GM18507 (cell line): ENCODE measurements at places on chromosomes 7 and 10.

DNA sequence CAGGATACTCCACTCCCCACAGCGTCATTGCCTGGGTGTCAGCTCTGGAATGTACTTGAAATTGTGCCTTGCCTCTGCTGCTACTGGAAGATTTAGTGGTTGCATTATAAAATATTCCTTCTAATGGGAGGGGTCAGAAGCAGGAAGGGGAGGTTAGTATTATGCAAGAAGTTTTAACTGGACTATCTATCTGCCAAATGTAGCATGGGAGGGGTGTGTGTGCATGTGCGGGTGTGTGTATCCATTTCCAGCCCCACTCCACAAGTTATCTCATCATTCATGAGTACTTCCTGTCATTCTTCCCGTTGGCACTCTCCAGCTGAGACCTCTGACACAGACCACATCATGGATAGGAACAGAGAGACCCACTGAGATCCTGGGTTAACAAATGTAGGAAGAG lies 13.4 kb downstream of the MBL2 start:
- no peak for DNase-seq

- DNase-seq: no peak
These were observed 374.9 kb upstream of the SEMA3D start for GRCh38 chr7:85561706-85562105.

- no peak for DNase-seq
These were observed 143.9 kb downstream of the RAPGEF5 start for GRCh38 chr7:22213081-22213480.

- DNase-seq: no peak
These were observed 5.1 kb downstream of the ZMIZ1 start for GRCh38 chr10:79073784-79074432.

GRCh38 chr7:92830532-92831110 lies 5.8 kb downstream of the CDK6 start:
- DNase-seq: no peak

DNA sequence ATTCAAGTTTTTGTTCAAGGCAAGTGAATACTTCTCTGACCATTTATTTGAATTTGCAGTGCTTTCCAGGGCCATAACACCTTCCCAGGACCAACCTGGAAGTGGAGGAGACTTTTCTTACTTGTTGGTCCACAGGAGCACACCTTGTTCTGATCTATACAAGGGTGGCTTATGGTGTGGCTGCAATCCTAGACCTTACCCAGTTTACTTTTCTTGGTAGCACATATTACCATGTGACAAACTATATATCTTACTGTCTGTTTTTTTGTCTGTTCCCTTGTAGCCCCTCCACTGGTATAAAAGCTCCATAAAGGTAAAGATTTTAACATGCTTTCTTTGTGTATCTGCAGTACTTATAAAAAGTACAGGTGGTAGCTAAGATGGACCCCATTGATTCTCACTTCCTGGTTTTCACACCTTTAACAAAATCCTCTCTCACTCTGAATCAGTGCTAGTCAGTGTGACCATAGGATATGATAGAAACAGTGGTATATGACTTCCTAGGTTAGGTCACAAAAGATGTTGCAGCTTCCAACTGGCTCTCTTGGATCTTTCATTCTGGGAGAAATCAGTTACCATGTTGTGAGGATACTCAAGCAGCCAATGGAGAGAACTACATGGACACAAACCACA lies 5.6 kb upstream of the ASB4 start:
- DNase-seq: no peak

GRCh38 chr10:133388973-133389818 lies 4.8 kb upstream of the MTG1 start:
- DNase-seq: peak; percentile 58

GRCh38 chr10:117929327-117930067 lies 117.2 kb downstream of the RAB11FIP2 start:
- DNase-seq: no peak

GRCh38 chr7:6436385-6436685 lies 11.4 kb downstream of the DAGLB start:
- no peak for DNase-seq

DNA sequence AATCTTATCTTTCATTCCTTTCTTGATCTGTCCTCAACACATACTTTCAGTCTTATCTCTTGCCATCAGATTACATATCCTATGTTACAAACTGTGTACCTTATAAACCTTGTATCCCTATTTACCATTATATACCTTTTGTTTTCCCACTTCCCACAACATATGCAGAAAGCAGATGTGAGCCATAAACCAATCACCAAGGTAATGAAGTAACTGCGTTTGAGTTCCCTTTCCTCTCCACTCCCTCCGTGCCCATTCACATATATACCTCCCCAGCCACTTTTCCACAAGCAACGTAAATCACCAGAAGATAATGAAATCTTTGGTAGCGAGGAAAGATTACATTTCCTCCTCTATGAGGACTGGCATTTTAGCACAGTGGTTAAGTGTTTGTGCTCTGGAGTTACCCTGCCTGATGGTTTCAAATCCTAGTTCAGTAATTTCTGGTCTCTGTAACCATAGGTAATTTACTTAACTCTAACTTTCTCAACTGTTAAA lies 55.5 kb upstream of the PHF14 start:
- no peak for DNase-seq

GRCh38 chr7:44043902-44044301 lies 600 bp upstream of the DBNL start:
- no peak for DNase-seq

DNA sequence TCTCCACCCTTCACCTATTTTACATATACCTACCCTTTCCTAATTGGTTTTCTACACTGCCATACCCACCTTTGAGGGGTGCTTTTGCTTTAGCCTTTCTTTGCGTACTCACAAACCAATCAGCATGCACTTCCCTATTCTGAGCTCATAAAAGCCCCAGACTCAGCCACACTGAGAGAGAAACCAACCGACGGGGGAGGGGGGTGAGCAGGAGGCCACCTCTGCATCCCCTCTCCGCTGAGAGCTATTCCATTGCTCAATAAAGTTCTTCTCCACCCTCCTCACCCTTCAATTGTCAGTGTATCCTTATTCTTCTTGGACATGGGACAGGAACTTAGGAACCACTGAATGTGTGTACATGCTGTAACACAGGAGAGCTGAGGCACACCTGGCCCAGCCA lies 9.0 kb upstream of the FKBP9 start:
- DNase-seq: no peak

- no peak for DNase-seq
These were observed 25.1 kb downstream of the CASP7 start for GRCh38 chr10:113704637-113705343.
